ENCODE measurements at places on chromosomes 13 and 19.

GRCh38 chr13:70424428-70424827, 316.2 kb upstream of the KLHL1 start:
- H3K27me3 ChIP-seq: no peaks in the 10 kb centered on the region
- no peak overlapping the region for H3K4me3 ChIP-seq
- no peak overlapping the region for H3K27ac ChIP-seq
- no peaks in the 10 kb centered on the region for H3K4me1 ChIP-seq
- DNase-seq: no peak
- H3K36me3 ChIP-seq: no peaks in the 10 kb centered on the region

DNA sequence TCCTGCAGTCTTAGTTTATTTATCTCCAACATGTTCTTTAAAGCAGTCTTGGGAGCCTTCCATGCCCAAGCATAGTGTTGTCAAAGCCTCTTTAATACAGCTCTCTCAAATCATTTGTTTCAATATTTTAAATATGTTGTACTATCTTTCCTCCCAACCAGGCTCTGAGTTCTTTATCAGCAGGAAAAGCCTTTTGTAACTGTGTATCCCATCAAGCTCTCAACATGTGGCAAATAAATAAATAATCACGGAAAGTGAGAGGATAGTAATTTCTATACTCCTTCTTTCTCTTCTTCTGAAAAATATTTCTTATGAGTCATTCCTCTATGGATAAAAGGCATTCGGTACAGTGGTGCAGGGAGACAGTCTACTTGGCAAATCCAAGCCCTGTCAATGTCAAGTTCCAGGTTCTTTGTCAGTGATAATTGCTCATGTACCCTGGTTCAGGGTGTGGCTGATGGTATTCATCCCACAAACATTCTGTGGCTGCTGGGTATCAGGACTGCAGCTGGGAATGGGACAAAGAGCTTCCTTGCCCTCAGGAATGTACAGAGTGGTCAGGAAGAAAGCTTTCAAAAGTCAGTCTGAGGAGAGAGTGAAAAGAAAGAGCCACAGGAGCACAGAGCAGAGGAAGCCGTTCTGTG, 384.3 kb downstream of the EFNB2 start:
- H3K4me1 ChIP-seq: no peaks in the 10 kb centered on the region
- no peak overlapping the region for H3K4me3 ChIP-seq
- peak overlapping the region; percentile 83 for H3K27ac ChIP-seq
- H3K36me3 ChIP-seq: no peaks in the 10 kb centered on the region
- H3K27me3 ChIP-seq: no peaks in the 10 kb centered on the region
- DNase-seq: peak; percentile 81

- H3K4me3 ChIP-seq: no peak overlapping the region
- H3K27ac ChIP-seq: no peak overlapping the region
- no peaks in the 10 kb centered on the region for H3K36me3 ChIP-seq
- DNase-seq: no peak
Measured at GRCh38 chr13:33582121-33582520, 235.8 kb upstream of the RFC3 start.

DNA sequence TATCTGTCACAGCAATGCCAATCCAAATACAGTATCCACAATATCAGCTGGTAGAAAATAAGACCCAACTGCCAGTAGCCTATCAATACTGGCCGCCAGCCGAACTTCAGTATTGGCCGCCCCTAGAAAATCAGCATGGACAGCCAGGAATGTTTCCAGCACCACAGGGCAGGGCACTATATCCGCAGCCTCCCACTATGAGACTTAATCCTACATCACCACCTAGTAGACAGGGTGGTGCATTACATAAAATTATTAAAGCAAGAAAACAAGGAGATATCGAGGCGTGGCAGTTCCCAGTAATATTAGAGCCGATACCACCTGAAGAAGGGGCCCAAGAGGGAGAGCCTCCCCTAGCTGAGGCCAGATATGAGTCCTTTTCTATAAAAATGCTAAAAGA, 111.3 kb downstream of the ZNF486 start:
- no peaks in the 10 kb centered on the region for H3K36me3 ChIP-seq
- H3K4me3 ChIP-seq: no peak overlapping the region
- H3K27me3 ChIP-seq: no peaks in the 10 kb centered on the region
- no peak for DNase-seq
- no peak overlapping the region for H3K27ac ChIP-seq

DNA sequence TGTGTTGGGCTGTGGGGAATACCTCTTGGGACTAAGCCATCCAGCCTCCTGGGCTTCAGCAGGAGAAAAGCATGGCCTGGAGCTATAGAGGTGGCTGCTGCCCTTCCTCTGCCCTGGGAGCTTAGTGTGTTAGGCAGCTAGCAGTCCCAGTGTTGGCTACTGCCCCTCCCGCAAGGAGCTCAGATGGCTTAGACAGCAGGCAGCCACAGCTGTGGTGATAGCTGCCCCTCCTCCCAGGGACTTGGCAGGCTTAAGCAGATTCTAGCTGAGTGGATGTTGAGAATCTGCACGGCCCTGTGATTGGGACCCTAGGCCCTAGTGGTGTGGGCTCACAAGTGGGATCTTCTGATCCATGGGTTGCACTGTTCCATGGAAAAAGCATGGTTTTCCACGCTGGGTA, 264.5 kb downstream of the TDRD3 start:
- no peaks in the 10 kb centered on the region for H3K4me1 ChIP-seq
- H3K27ac ChIP-seq: no peak overlapping the region
- no peak for DNase-seq
- no peaks in the 10 kb centered on the region for H3K36me3 ChIP-seq

DNA sequence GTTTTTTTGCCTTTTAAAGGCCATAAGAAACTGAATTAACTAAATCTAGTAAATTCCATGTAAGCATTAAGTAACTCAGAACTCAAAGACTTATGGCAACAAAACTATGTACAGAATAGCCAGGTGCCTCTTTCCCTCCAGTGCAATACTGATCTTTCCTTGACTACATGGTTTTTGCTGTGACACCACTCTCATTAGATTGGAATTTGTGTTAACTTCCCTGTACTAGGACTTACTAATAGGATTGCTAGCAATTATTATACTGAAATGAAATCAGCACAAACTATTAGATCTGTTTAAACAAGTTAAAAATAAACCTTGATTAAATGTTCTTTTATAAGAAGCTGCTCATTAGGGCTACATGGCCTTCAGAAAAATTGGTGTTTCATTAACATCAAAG, 96.3 kb downstream of the DACH1 start:
- no peaks in the 10 kb centered on the region for H3K27me3 ChIP-seq
- no peak overlapping the region for H3K4me3 ChIP-seq
- H3K4me1 ChIP-seq: no peaks in the 10 kb centered on the region
- no peaks in the 10 kb centered on the region for H3K36me3 ChIP-seq
- no peak for DNase-seq

DNA sequence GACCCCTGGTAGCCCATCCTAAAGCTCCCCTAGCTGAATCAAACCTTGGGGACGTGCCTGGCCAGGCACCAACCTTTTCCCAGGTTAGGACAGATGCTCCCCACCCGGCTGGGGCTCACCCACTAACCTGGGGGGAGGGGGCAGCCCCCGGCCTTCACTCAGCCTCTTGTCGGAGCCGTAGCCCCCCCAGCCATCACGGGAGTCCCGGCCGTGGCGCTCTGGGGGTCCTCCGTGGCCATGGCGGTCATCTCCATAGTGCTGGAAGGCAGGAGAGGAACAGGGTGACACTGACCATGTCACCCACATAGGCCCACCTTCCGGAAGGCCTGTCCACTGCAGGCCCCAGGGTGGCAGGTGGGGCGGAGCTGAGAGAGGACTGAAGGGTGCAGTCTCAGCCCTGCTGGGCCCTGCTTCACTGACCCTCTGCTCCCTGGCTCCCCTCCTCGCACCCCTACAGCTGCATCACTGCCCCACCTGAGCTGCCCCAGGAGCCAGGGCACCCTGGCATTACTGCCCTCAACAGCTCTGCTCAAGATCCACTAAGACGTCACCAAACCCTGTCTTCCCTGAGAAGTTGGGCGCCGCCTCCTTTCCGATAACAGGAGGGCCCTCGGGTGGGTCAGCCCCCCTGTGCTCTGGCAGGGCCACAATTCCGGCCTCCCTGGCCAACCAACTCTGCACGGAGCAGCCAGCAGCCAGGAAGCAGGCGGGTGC, 22.6 kb upstream of the TINCR start:
- H3K36me3 ChIP-seq: peaks cover 93% of the 10 kb centered on the region
- no peak overlapping the region for H3K27ac ChIP-seq

GRCh38 chr19:45117167-45117594, 24.2 kb downstream of the PPP1R37 start:
- H3K4me1 ChIP-seq: peaks cover 32% of the 10 kb centered on the region
- DNase-seq: peak; percentile 40
- H3K27me3 ChIP-seq: no peaks in the 10 kb centered on the region
- H3K4me3 ChIP-seq: no peak overlapping the region
- H3K27ac ChIP-seq: no peak overlapping the region

DNA sequence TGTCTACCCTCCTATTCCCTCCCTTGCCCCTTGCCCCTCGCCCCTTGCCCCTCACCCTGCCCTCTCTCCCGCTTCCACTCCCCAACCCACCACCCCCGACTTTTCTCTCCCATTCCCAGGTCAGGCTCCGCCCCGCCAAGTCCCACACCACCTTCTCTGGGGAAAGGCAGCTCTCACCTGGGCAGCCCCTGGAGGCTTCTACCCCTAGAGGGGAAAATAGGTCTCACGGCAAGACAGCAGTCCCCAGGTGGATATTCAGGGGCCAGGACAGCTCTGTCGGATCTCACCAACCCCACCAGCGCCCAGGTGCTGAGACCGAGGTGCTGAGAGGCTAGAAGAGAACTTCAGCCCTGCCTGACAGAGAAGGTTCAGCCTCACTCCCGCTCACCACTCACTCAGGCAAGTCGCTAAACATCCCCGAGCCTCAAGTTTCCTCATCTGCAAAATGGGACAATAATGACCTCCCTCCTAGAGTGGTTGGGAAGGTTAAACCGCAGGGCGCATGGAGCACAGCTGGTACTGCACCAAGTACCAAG, 1.4 kb upstream of the ERFL start:
- no peak for DNase-seq
- no peak overlapping the region for H3K4me3 ChIP-seq
- peaks cover 87% of the 10 kb centered on the region for H3K27me3 ChIP-seq
- H3K4me1 ChIP-seq: peaks cover 15% of the 10 kb centered on the region
- H3K27ac ChIP-seq: no peak overlapping the region
- H3K36me3 ChIP-seq: no peaks in the 10 kb centered on the region

- H3K27me3 ChIP-seq: no peaks in the 10 kb centered on the region
- no peak overlapping the region for H3K27ac ChIP-seq
- no peak overlapping the region for H3K4me3 ChIP-seq
Measured at GRCh38 chr13:70310396-70311119, 202.3 kb upstream of the KLHL1 start.

DNA sequence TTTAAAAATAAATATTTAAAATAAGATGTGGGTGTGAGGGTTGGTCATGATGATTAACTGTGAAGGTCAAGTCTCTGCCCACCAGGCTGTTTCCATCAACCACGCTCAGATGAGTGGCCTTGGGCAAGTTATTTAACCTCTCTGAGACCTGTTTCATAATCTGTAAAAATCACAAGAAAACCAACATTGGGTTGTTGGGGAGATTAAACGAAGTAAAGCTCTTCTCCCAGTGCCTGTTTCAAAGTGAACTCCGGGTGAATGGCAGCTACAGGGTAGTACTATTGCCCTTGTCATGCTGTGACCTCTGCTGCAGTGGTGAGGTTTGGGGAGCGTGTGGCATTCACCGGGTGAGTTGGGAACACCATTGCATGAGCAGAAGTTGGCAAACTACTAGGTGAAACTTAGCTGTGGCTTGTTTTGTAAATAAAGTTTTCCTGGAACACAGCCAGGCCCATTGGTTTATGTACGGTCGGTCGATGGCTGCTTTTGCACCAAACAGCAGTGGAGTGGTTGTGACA, 153.2 kb downstream of the USP12 start:
- H3K36me3 ChIP-seq: no peaks in the 10 kb centered on the region
- H3K4me1 ChIP-seq: peaks cover 5% of the 10 kb centered on the region
- no peak overlapping the region for H3K4me3 ChIP-seq
- H3K27ac ChIP-seq: no peak overlapping the region

GRCh38 chr19:12777217-12778016, 2.1 kb upstream of the HOOK2 start:
- H3K27me3 ChIP-seq: no peaks in the 10 kb centered on the region
- peak overlapping the region; percentile 91 for H3K27ac ChIP-seq
- peak; percentile 86 for DNase-seq
- peaks cover 27% of the 10 kb centered on the region for H3K4me1 ChIP-seq
- H3K4me3 ChIP-seq: peak overlapping the region; percentile 63

DNA sequence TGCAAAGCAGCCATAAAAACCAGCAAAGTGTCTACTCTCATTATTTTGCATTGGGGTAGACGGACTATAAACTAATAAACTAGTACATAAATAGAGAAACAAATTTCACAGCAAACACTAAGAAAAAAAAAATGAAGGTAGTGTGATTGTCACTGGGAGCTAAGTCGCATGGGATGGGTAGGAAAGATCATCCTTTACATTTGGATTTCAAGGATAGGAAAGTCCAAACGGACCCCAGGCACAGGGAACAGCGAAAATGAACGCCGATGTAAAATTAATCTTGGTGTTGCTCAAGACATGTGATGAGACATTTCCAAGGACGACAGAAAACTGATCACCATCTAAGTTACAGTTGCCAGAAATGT, 690 bp upstream of the SGTA start:
- peak overlapping the region; percentile 77 for H3K27ac ChIP-seq
- peaks cover 24% of the 10 kb centered on the region for H3K36me3 ChIP-seq
- no peak overlapping the region for H3K4me3 ChIP-seq
- H3K4me1 ChIP-seq: peaks cover 21% of the 10 kb centered on the region
- no peaks in the 10 kb centered on the region for H3K27me3 ChIP-seq

- H3K4me1 ChIP-seq: peaks cover 1% of the 10 kb centered on the region
- no peak for DNase-seq
- no peaks in the 10 kb centered on the region for H3K27me3 ChIP-seq
- H3K36me3 ChIP-seq: peaks cover 19% of the 10 kb centered on the region
- H3K27ac ChIP-seq: peak overlapping the region; percentile 89
- H3K4me3 ChIP-seq: peak overlapping the region; percentile 95
Measured at GRCh38 chr19:21835429-21835809, 563 bp downstream of the ZNF43 start.

DNA sequence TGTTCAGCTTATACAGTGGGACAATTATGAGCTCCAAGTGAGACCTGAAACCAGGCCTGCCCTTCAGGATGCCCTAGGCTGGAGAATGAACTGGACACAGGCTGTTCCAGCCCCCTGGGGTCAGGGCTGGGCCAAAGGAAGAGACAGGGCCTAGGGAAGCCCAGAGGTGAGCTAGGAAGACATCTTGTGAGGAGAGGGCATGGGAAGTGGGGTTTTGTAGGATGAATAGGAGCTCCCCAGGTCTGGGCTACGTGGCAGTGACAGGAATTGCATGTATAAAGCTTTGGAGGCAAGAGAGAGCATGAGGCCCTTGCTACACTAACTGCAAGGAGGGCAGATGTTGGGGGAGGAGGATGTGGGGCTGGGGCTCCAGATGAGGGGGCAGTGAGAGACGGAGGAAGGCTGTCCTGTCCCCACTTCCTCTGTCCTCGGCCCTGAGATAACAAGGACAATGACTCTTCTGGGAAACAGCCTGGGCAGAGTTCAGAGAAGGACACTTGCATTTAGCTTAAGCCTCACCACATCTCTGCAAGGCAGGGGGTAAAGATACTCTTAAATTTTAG, 1.5 kb upstream of the TBXA2R start:
- H3K27me3 ChIP-seq: no peaks in the 10 kb centered on the region
- peaks cover 17% of the 10 kb centered on the region for H3K36me3 ChIP-seq
- no peak for DNase-seq
- no peak overlapping the region for H3K4me3 ChIP-seq
- H3K4me1 ChIP-seq: peaks cover 51% of the 10 kb centered on the region

GRCh38 chr13:105231579-105231978, 1303.9 kb downstream of the EFNB2 start:
- no peaks in the 10 kb centered on the region for H3K36me3 ChIP-seq
- H3K4me1 ChIP-seq: no peaks in the 10 kb centered on the region
- H3K27me3 ChIP-seq: no peaks in the 10 kb centered on the region
- no peak overlapping the region for H3K27ac ChIP-seq
